ENCODE measurements at places on chromosomes 3 and 15.

- no peak for DNase-seq
These were observed 59.0 kb upstream of the MINAR1 start for GRCh38 chr15:79373113-79373512.

- DNase-seq: no peak
These were observed 180.2 kb upstream of the TTC14 start for GRCh38 chr3:180421721-180422120.

GRCh38 chr3:39387411-39387975 lies 4.3 kb downstream of the SLC25A38 start:
- no peak for DNase-seq

- DNase-seq: no peak
These were observed 291.5 kb upstream of the ARHGEF26 start for GRCh38 chr3:153829606-153830170.

DNA sequence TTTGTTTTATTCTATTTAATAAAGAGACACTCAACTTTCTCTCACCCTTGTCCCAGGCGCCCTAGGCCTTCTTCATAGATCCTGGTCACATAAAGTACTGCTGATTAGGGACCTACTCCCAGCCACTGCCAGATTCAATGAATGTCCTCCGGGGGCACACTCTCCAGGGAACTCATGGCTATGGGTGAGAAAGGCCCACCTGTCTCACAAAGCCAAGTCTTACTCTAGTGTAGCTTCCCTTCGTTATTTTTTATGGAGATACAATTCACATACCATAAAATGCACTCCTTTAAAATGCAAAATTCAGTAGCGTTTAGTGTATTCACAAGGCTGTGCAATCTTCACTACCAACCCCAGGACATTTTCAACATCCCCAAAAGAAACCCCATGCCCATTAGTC lies 87.8 kb downstream of the ADCY5 start:
- DNase-seq: no peak

DNA sequence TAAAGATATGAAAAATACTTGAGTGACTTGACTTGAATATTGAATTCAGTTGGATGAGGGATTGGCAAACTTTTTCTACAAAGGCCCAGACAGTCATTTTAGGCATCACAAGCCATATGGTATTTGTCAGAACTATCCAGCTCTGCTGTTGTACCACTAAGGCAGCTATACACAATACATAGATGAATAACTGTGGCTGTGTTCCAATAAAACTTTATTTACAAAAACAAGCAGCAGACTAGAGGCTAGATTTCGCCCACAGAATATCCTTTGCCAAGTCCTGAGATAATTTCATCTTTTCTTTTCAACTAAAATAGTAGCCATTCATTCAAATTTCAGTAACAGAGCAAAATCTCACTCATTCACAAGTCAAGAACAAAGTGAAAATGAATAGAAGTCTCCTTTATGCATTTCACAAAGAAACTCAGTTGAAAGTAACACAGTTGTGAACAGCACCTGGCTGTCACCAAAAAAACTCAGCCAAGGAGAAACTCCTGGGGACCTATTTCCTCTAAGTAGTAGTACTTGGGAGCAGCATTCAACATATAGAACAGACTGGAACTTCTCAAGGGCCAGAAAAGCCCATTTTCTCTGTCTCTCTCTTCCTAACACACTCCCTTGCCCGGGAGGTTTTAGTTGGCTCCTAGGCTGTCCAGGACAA lies 56.3 kb downstream of the OSBPL10 start:
- no peak for DNase-seq

DNA sequence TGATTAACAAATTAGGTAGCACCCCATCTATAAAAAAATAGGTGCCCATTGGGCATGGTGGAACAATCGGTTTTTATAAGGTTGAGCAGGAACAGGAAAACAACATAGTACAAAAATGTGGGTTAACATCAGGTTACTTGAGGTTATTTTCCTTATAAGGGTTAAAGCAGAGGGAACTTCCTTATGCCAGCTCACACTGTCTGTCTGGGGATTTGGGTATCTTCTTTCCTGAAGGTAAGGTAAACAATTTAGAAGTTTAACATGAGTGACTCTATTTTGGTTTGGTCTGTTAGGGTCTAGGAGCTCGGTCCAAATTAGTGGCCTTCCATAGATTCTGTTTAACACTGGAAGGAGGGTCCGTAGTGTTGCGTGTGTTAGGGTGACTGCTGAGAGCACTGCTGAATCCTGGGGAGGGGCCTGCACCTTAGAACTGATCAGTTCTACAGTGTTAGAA lies 14.7 kb downstream of the CHD2 start:
- DNase-seq: no peak

DNA sequence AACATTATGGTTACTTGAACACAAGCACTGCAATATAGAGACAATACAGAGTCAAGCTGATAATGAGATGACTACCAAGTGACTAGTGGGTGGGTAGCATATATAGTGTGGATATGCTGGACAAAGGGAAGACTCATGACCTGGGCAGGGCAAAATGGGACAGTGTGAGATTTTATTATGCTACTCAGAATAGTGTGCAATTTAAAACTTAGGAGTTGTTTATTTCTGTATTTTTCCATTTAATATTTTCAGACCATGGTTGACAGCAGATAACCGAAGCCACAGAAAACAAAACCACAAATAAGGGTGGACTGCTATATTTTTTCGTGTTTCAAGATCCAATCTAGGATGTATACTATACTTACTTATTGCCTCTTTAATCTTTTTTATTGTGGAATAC lies 19.6 kb downstream of the GALK2 start:
- no peak for DNase-seq

DNA sequence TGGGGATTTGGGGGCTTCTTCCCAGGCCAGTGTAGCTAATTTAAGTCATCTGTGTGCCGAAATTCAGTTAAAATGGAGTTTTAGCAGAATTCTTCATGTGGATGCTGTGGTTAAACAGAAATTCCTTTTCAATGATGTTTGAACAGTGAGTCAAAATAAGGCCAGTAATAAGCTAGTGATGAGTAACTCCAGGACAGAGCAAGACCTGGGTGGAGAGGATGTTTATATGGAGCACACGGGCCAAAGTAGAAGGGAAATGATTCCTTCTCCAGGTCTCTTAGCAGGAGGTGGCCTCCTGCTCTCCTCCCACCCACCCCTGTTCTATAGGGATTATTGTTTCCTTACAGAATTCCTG lies 31.9 kb upstream of the UACA start:
- no peak for DNase-seq

DNA sequence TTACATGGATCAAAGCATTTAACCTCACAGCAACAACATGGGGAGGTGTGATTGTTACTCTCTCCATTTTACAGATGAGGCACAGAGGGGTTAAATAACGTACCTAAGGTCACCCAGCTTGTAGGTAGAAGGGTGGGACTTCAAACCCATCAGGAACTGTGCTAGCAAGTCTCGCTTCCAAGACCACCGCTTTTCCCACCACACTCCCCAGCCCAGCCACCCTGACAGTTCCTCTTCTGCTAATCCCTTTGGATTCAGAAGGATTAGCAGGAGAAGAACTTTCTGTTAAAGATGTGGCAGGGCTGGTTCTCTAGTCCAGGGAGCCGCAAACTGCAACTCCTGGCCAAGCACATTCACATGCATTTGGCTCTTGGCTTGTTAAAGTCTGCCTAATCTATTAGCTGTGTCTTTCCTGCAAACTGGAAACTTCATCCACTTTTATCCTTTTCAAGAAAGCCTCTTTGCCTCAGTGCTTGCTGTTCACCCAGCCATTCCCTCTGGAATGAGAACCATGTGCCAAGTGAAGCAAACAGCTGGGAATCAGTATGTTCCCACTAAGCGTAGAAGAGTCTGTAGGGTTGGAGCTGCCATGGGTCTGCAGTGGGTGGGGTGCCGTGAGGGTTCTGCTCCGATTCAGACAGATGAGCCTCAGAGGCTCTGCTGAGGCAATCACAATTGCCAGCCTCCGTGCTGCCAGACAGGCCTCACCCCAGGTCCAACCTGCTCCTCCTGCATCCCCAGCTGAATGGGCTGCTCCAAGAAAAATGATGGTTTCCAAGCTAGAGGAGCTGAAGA lies 44.6 kb downstream of the POMGNT2 start:
- no peak for DNase-seq

DNA sequence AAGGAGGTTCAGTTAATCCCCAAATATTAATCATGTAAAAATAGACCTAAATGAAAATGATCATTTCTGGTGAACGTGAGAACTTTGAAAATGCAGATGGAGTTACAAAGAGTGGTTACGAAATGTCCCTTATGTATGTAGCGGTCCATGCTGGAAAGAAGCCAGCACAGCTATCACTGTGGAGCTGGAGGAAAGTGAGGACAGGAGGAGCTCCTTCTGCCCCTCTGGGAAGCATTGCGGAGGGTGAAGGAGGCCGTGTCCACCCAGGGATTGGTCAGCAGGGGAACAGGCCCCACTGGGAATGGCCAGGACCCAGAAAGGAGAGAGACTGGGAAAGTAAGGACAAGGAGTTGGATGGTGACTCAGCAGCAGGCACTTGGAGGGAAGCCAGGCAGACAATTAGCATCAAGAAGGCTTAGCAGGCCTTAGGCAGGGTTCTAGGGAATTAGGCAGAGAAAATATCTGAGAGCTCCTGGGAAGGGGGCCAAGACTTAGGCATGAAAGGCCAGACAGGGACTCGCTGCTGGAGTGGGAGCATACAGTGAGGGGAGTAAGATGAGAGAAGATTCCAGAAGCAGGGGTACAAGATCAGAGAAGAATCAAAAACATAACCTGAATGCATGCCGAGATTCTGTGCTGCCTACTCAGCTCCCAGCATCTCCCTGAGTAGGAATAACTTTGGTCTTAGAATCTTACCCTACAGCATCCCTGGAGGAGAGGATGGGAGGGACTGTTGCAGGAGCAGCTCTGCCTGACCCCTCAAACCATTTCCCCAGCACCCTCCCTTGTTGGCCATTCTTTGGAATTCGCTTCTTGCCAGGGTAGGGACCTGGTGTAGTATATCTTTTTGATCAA lies 171.0 kb upstream of the UMPS start:
- no peak for DNase-seq

DNA sequence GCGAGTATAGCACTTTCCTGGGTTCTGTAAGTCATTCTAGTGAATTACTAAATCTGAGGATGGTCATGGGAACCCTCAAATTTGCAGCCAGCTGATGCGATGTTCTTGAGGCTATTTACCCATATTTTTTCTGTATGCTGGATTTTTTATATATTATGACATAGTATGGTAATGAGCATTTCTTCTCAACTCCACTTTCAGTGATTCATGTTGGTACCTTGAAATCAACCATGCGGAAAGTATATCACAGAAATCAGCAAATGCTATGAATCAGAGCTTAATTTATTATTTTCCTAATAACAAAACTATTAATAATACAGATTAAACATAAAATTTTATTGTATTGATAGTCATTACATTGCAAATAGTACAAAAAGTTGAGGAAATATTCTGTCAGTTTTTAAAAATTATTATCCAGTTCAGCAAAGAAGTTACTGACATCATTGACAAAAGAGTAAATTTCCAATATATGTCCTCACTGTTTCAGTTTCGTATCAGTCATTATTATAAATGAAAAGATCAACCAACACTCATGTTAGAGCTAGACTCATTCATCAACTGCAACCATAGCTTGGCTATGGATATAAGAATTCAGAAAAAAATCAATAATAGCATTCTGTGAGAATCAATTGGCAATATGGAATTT lies 164.3 kb upstream of the SETMAR start:
- DNase-seq: no peak

DNA sequence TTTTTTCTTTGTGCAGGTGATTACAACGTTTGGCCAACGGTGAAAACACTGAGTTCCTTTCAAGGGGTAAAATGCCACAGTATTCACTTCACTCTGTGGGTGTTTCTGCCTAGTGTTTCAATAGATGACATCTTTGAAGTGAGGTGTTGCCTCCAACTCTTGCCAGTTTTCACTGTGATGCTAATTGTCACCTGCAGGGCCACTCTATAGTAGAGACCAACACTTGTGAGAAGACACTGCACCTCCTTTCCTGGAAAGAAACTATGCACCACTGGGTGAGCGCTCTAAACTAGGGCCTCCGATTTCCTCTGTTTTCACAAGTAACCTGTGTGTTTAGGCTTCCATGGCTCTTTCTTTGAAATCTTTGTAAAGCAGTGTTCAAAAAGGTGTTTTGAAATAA lies 98.3 kb downstream of the THRB start:
- no peak for DNase-seq

- no peak for DNase-seq
These were observed 36.9 kb downstream of the SENP8 start for GRCh38 chr15:72155003-72155621.

DNA sequence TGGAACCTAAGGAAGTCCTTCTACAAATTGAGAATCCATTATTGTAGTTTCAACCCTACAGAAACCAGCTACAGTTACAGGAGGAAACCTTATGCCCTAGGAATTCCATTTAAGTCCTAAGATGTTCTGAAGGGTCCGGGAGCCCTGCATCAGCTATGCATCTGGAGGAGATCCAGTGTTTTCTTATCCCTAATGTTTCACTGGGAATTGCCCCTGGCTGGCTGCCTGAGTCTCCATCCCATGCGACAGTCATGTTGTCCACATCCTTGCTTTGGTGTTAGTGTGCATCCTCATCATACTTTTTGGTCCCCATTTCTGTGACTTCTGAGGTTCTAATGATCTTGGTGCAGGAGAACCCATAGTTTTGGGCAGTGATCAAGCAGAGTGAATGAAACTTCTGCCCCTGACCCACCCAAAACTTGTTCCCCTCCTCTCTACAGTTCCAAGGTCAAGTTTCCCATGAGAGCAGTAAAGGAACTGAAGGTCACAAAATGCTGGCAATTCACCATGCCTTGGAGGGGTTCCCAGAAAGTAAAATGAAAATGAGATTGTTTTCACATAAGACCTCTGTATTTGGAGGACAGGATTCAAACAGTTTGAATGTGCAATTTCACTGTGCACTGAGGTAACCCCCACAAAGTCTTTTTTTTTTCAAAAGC lies 121.9 kb upstream of the PHLDB2 start:
- no peak for DNase-seq

DNA sequence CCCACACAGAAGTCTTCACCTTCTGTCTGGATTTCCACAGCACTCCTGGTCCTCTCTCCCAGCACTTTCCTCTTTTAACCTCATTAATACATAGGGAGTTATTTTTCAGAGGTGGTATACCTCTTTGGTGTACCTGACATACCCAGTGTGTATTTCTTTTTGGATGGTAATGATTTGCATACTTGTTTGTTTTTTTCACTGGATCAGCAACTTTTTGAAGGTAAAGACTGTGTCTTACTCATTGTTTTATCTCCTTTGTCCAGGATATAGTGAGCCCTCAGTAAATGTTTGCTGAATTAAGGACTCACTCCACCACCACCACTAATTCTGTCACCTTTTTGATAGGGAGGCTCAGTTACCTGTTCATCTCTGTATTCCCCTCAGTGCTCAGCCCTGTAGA lies 52.1 kb downstream of the SACM1L start:
- no peak for DNase-seq

DNA sequence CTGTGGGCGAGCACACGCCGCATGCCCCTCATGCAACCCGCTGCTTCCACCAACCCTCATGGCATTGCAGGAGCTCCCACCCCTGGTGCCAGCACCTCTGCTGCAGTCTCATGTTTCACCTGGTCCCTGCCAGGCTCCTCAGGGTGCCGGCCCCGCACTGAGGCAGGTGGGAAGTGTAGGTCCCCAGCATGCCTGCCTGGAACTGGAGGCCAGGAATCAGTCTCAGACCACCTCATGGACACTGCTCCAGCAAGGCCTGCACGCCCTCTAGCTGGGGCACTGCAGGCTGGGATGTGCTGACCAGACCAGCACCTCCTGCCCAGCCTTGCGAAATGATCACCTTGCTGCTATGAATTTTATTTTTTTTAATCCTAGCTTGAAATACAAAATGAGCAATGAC lies 39.1 kb downstream of the OCA2 start:
- DNase-seq: no peak
